ENCODE measurements at places on chromosomes 12 and 14.

DNA sequence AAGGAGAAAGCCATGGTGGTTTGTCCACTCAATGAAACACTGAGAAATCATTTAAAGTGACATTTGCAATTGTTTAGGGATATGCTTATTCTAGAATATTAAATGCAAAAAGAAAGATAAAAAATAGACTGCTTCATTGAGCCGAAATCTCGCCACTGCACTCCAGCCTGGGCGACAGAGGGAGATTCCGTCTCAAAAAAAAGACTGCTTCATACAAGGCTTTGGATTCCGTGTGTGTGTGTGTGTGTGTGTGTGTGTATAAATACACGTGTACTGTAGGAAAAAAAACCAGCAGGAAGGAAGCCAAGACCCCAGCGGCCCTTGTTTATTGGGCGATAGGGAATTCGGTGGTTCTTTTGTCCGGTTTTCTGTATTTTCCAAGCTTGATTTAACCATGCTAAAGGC lies 3.2 kb upstream of the ZNF839 start:
- DNase-seq = peak; percentile 25

DNA sequence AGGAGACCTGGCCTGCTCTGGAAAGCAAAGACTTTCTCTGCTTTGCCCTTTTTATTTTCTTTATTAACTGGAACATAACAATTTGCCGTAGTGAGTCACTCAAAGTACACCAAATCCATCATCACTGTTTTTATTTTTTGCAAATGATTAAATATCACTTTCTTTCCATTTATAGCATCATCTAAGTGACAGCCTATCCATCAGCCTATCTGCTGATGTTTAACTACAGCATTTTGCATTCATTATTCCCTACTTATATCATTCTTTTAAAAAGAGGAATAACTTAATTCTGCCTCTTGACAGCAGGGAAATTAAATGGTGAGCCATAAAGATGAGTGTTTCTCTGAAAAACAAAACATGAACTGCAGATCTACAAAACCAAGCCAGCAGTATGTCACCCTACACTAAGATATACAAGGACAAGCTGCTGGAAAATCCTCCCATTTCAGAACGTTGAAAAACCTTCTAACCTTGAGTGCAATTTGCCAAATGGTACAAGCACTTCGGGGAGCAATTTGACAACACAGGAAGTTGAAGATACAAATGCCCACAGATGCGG lies 821.3 kb upstream of the TMEM132C start:
- no peak for DNase-seq

DNA sequence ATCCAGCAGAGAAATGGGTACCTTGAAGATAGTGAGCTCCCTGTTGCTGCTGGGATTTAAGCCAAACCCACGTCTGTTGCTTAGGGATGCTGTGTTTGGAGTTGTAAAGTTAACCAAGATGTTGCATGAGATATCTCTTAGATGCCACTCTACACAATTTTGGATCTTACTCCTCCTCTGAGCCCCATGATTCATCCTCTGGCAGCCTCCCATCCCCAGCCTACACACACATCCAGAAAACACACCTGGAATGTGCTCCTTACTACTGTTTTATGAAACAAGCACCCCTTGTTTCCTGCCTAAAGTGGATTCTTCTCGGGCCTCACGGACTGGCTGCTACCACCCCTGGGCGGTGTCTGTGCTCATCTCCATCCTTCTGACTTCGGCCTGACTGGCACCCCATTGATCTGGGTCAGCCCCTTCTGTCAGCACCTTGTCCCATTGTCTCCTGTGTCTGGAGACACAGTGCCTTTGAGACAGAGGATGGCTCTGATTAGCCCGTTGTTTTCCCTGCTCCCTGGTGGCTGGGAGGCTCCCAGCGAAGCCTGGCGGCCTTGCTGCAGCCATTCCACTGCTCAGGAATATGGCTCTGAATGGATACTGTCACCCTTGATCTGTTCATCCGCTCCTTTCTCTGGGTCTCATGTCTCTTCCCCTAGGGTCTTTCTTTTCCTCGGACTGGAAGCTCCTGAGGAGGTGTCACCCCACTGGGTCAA lies 24.3 kb downstream of the TSPAN9 start:
- no peak for DNase-seq

DNA sequence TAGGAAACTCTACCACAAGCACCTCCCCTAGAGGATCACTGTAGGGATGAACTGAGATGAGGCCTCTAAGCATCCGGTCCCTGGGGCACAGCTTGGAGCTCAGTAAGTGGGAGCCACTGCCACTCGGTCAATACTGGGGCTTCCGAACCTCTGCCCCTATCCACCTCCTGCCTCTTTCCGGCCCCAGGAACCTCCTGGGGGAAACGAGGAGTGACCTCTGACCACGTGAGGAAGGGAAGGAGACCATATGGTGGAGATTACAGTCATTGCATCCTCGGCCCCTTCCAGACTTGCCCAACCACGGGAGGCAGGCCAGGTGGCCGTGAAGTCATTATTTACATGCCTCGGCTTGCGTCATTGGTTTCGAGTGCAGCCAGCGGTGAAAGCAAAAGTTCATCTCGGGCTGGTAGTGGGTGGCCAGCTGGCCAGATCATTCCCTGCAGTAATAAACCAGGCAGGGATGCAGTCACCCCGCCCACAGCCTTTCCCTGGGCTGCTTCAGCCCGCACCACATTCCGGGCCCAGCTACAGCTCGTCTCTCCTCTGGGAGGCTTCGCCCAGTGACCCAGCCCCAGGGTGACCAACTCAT lies 65.4 kb downstream of the C14orf132 start:
- peak; percentile 70 for DNase-seq
